ENCODE measurements at places on chromosomes 7 and 10. TPM values are rescaled to one million over a fixed set of nuclear protein-coding genes. Genes with fewer than 3 reads are reported as not detected.

GRCh38 chr7:77797734-77798393 is 370 bp downstream of the TMEM60 start:
- DNase-seq, result no peak

- DNase-seq, result no peak
These were observed 209.4 kb upstream of the FOXK1 start for GRCh38 chr7:4472728-4473127.

The CPA4 gene
- not detected for total RNA-seq

GRCh38 chr7:151789380-151789947 is 87.5 kb downstream of the PRKAG2 start:
- no peak for DNase-seq

GRCh38 chr7:47355684-47356083 is 226.2 kb downstream of the TNS3 start:
- DNase-seq, result no peak

DNA sequence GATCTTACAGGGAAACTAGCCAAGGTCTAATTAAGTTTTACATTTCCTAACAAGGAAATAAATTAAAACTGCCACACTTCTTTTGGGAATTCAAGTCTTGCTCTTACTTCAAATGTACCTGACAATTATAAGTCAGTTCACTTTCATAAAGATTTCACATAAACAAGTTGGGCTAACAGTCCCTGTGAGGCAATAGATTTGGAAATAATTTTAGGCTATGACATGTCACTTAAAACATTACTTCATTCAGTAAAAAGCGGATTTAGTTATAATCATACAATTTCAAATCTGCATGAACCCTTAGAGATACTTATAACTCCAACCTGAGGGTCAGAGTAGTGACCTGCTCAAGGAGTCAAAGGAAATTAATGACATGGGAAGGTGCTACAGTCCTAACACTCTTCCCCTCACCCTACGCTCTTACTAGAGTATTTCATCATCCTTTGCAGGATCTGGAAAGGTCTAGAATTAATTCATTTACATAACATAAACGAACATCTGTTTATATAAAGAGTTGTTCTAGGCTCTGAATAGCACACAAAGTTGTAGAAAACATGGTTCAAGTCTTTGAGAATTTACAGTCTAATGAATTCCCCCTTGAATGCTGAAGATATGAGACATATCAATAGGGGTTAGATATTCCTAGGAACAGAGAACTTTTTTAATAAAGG is 32.3 kb upstream of the DNAJB12 start:
- DNase-seq, result no peak

The PLXNA4 gene
- 0.27 TPM for total RNA-seq

DNA sequence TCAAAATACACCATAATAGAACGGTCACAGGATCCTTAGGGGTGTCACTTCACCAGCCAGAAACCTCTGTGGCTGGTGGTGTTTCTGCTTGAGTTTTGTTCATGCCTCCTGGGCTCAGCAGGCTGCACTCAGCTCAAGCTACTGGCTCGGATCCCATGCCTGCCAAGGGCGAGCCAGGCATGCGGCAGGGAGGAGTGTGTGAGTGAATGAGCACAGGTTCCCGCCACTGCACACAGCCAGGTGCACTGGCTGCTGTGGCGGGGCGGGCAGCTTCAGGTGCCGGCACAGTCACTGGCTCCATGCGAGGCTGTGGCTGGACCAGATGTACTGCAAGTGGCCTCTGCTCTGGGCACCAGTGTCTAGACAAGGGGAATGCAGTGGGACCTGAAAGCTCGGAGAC is 29.5 kb downstream of the CLDN12 start:
- no peak for DNase-seq

GRCh38 chr7:142733271-142733670 is 16.0 kb upstream of the PRSS1 start:
- no peak for DNase-seq

The INMT gene
- total RNA-seq, result 0.54 TPM

- peak; percentile 52 for DNase-seq
These were observed 120.1 kb downstream of the ARHGAP12 start for GRCh38 chr10:31808258-31809218.

- DNase-seq, result no peak
These were observed 3.9 kb downstream of the BRI3 start for GRCh38 chr7:98285157-98286092.

DNA sequence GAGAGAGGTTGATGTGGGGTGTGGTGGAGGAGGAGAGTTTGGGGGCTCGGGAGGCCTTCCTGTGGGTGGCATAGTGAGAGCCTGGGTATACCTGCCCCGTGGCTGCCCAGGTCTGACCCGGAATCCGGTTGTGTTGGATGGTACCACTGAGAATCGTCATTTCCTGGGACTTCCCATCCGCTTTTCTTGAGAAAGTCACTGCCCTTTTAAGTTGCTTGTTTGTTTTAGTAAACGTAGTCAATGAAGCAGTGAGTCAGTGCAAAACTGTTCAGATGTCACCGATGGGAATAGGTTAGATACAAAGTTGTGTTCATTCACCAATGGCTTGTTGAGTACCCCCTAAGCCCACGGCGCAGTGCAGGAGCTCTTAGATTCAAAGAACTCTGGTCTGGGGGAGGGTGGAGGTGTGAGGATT is 285.8 kb downstream of the CAMK1D start:
- no peak for DNase-seq

- peak; percentile 19 for DNase-seq
These were observed 321.2 kb downstream of the DNAJB6 start for GRCh38 chr7:157657741-157658740.

The SFTPA2 gene
- not detected for total RNA-seq

- no peak for DNase-seq
These were observed 53.0 kb upstream of the MAGI2 start for GRCh38 chr7:79506481-79506880.

DNA sequence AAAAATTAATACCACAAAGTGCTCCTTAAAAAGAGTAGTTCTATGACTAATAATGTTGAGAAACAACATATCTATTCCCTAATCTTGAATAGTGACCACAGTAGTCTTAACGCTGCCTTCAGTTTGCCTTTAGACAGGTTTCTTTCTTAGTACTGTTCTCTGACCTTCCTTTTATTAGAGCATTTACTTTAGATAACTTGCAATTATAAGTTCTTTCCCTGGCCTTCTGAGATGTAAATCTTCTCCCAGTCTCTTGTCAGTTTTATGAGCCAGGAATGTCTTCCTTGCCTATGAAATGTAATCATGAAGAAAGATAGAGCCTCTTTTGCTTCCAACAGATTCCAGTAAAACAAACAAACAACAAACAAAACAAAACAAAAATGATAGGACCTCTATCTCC is 1119.8 kb upstream of the LRRTM3 start:
- no peak for DNase-seq

The C10orf62 gene
- total RNA-seq, result not detected

The MYL10 gene
- not detected for total RNA-seq

DNA sequence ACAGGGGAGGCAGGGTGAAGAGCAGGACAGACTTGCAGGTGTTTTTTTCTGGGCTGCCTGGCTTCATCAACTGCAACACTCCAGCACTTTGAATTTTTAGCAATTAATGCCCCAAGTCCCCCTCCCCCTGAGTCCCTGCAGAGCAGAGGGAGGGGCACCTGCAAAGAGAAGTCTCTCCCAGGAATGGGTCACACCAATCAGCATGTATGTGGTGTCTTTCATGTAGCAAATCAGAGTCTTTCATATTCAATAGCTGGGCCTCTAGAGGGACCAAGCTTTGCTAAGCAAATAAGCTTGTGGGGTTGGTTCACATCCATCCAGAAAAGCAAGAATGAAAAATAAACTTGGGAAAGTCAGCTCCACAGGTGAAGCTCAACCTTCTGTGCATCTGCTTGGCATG is 90.7 kb downstream of the PARP12 start:
- DNase-seq, result no peak

Measured in hematopoietic multipotent progenitor cell (in vitro differentiated cells).